ENCODE measurements at places on chromosomes 12 and 14.

DNA sequence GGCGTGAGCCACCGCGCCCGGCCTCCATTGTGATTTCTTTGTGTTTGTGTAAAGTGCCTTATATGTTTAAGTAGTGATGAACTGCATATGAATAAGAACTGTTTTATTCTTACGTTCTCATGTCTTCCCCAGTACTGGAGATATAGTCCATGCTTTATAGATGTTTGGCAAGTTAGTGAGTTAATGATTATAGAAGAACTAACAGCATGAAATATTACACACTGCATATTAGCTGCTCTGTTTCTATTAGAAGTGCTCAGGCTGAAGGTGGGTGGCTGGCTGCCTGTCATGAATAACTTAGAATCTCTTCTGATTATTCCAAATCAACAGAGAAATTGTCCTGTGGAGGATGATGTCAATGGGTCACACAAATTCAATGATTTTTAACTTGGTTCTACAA, 709.4 kb downstream of the GALC start:
- no peak for DNase-seq

DNA sequence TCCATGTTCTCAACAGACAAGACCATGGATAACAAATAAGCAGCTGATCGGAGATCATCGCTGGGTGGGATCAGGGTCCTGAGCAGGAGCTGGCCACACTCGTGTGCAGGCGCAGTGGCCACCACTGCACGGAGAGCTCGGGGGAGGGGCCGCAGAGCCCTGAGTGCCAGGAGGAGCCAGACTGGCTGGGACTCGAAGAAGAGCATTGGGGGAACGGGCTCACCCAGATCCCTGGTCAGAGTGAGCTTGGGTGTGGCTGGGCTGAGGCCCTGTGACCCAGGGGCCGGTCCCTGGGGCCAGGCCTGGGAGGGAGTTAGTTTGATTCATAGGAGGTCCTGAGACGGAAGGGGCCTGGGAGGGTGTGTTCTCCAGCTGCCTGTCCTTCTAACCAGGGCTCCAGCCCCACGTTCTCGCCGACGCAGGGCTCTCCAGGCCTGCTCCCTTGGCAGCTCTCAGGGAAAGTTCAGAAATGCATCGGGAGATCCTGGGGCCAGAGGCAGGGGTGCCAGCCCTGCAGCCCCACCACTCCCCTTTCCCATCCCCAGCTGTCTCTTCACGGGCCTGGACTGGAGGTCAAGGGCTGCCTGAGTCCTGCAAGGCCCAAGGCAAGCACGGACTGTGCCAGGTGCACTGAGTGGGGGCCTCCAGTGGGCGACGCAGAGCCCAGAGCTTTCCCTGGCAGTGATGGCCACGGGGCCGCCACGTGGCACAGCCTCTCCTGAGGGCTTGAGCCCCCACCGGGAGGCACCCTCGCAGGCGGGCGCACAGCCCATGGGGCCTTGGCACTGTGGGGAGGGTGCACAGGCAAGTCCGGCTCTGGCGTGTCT, 48.1 kb downstream of the FBRSL1 start:
- DNase-seq = no peak

- DNase-seq = no peak
Observed at GRCh38 chr12:5395443-5396271, 36.3 kb upstream of the NTF3 start.

- DNase-seq = no peak
Observed at GRCh38 chr14:50941151-50941550, 3.1 kb downstream of the PYGL start.

GRCh38 chr12:97283297-97283696, 179.3 kb upstream of the RMST start:
- no peak for DNase-seq

Measured in left cardiac atrium (tissue), 4 donors.